CD4-positive, alpha-beta T cell treated with Interleukin-2 at 100 ng/mL for 4 hours (primary cell): ENCODE measurements at places on chromosomes 2 and 18.
A peak's percentile ranks its signal among the peaks of the same experiment; 100 is the strongest.

GRCh38 chr2:109721626-109722025 is 72.5 kb upstream of the RGPD5 start:
- DNase-seq: no peak

DNA sequence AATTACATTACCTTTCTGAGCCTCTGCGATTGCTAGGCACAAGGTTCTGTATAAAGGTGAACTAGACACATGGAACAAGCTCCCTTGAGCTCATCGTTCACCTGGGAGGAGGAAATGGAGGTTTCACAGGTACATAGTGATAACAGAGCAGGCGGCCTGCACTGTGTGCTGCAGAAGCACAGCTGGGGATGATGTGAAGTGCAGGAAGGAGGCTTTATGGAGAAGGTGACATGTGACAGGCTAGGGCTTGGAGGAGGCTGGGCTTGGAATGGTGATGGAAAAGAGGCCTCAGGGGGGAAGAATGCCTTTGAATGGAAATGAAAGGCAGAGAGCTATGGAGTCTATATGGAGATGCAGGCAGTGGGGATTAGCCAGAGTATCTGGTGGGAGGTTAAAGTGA is 22.9 kb downstream of the MARCHF4 start:
- DNase-seq: peak; percentile 11

DNA sequence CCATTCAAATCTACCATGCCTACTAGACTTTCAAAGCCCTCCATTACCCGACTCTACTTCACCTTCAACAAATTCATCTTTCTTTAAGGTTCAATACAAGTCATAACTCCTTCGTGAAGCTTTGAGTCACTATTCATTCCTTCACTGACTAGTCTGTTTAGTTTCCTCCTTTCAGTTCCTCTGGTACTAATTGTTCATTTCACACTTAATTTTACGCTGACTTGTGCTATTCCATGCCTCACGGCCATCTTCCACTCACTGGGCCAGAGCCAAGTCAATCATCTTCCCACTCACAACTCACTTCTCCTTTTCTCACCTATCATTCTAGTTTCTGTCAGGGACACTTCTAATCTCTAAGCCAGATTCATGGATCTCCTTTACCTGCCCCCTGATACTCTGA is 136.2 kb downstream of the MTX2 start:
- no peak for DNase-seq

GRCh38 chr18:62781893-62782292 is 66.6 kb downstream of the PHLPP1 start:
- DNase-seq: no peak

DNA sequence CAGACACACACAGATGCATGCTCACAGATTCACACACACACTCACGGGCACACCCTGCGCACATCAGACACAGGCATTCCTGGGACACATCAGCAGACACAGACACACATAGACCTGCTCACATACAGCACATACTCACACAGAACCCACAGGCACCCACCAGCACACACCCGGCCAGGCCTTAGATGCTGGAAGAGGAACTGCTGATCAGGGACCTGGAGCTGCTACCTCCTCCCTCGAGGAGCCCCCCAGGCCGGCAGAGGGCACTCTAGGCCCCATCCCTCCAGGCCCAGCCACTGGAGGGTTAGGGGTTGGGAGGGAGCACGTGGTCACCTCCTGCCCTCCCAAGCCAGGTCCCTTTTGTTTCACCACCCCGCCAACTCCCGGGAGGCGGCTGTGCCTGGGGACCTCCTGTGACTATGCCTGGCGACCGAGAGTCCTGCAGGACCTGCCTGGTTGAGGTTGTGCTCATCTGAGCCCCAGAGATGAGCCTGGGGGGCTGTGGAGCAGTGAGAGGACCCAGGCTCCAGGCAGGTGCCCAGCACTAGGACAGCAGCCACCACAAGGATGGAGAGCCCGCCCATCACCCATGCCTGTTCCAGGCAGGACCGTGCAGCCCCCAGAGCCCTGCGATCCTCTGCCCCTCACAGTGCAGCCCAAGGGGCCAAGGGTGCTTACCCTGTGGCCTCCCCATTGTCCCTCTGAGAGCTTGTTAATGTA is 21.0 kb upstream of the PTMA start:
- DNase-seq: peak; percentile 65

DNA sequence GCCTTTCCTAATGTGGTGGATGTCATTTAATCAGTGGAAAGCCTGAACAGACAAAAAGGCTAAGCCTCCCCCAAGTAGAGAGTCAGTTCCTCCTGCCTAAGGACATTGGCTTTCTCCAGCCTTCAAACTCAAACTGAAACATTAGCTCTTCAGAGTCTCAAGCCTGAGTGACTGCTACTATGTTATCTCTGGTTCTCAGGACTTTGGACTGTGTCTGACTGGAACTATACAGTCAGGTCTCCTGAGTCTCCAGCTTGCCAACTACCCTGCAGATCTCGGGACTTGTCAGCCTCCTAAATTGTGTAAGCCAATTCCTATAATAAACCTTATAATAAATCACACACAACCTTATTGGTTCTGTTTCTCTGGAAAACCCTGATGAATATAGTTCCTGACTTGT is 12.6 kb downstream of the HYCC2 start:
- DNase-seq: no peak

- no peak for DNase-seq
These were observed 88.4 kb downstream of the ARHGAP15 start for GRCh38 chr2:143217512-143218115.

GRCh38 chr2:134142903-134143302 is 111.0 kb upstream of the MGAT5 start:
- DNase-seq: no peak

GRCh38 chr2:14654835-14655282 is 22.3 kb downstream of the LRATD1 start:
- DNase-seq: no peak

GRCh38 chr2:67945940-67946339 is 116.9 kb downstream of the C1D start:
- no peak for DNase-seq

DNA sequence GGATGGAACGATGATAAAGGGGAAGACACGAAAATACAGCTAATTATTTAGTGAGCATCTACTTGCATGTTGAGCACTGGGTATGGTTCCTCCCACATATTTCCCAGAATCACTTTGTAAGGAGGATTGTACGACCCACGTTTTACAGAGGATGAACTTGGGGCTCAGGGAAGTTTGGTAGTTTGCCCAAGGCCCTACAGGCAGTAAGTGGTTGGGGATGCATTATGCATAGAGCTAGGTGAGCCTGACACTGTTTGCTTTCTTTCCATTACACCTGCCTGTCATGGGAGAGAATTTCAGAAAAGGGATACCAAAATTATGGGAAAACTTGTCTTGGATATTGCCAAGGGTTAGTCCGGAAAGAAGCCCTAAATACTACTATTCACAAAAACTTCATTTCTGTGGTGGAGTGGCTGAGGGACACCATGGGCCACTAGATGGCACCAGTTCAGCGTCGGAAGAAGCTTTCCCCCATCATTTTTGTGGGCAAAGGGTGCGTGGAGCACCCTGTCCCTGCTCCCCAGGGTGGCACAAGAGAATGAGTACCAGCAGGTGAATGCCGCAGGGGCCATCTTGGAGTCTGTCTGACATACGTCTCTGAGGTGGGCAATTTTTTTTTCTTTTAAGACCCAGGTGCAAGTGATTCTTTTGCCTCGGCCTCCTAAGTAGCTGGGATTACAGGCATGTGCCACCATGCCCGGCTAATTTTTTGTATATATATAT is 23.5 kb upstream of the C18orf32 start:
- DNase-seq: peak; percentile 58

DNA sequence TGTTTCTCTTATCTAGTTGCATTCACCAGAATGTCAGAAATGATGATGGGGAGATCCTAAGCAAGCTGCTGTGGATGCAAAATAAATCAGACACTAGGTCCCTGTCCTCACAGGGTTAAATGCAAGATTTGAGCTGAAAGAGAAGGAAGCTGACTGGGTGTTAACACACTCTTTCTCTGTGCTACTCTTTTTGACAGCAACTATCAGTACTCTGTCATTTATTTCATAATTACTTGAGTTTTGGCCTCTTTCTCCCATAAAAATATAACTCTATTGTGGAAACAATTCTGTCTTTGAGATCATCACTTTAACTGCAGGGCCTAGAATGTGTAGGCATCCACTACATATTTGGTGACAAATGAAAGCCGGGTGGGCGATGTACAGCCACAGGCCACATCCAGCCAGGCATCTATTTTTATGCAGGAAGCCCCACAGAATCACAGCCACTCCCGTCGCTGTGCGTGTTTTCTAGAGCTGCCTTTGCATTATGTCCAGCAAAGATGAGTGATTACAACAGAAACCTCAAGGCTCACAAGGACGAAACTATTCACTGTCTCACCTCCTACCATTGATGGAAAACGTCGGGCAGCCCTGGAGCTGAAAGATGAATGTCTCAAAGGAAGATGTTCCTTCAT is 849.0 kb downstream of the RNF144A start:
- no peak for DNase-seq

- DNase-seq: no peak
These were observed 70.8 kb downstream of the FAM117B start for GRCh38 chr2:202705446-202706020.

- DNase-seq: no peak
These were observed 309.2 kb downstream of the NR4A2 start for GRCh38 chr2:156023229-156023869.

DNA sequence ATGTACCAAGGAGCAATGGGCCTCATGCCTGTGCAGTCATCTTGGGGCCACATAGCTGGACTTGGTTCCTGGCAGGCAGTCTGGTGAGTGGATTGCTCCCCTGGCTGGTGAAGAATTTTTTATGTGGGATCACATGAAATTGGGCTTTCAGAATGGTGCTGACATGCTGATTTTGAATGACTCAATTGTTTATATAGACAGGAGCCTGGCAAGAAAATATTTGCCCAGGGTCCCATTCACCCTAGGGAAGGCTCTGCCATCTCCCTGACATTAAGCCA is 266.9 kb downstream of the DYSF start:
- no peak for DNase-seq

DNA sequence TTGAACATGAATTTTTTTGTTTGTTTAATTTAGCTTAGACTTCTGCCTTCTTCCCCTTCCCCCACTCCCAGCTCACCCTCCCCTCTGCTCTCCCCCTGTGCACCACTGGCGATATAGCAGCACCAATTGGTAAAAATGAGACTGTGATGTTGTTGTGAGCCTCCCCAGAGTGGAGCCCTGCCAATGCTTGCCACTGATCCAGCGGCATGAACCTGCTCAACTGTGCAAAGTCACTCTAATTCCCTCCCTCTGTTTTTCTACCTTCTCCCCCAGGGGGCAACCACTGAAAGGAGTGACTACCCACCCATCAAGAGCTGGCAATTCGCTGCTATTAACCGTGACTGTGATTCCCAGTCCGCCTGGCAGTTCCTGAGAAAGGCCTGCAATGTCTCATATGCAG is 30.2 kb downstream of the KLHL14 start:
- DNase-seq: no peak

- DNase-seq: no peak
These were observed 120.6 kb upstream of the SMAD7 start for GRCh38 chr18:49071317-49071716.

DNA sequence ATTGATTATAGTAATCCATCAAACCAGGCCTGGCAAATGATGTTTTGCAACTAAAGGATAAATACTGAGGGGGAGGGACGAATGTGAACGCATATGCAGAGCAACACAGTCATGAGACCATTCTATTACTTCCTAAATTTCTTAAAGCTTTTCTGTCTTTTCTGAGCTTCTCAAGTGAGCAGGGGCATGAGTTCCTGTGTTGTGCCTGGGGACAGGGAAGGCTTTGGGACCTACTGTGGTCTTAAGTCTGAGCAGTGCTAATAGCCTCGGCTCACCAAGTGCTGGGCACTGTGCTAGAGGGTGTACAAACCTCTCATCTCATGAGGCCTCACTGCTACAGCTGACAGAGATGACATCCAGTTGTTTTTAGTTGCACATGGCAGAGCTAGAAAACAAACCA is 182.4 kb downstream of the NEDD4L start:
- no peak for DNase-seq

- no peak for DNase-seq
These were observed 179.9 kb upstream of the HS6ST1 start for GRCh38 chr2:128498589-128498988.

DNA sequence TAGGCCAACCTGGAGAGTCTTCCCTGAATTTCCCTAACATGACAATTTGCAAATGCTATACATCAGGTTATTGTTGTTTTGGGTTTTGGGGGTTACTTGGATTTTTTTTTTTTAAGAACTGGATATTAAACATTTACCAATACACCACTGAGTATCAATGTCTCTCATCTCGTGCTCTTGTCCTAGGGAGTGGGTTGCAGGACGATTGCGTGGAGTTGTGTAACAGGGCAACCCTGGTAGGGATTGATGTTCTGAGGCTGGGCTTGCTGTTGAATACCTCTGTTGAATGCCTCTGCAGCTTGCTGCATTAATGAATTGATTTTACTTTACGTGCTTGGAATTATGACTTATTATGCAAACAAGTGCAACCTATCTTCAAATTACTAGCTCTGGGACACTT is 18.8 kb upstream of the FOSL2 start:
- no peak for DNase-seq

DNA sequence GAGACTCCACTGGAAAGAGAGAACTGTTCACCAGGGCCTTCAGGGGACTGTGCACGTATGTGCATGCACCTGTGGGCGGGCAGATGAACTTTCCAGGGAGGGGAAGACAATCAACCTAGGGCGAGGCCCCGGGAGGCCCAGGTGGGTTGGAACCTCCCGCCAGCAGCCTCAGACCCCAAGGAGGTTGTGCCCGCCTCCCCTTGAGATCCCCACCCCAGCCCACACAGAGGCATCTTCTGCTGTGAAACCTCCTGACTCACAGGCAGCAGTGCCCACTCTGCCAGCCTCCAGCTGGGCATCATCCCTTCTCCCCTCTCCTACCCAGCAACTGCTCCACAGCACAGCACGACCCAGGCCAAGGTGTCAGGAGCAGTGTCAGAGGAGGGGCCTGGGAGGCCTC is 54.4 kb downstream of the FAM178B start:
- DNase-seq: no peak

- no peak for DNase-seq
These were observed 96.3 kb downstream of the B3GNT2 start for GRCh38 chr2:62292190-62292589.

GRCh38 chr2:181774685-181775084 is 94.4 kb upstream of the NEUROD1 start:
- no peak for DNase-seq

- no peak for DNase-seq
These were observed 447.4 kb downstream of the CMPK2 start for GRCh38 chr2:6418291-6418690.

DNA sequence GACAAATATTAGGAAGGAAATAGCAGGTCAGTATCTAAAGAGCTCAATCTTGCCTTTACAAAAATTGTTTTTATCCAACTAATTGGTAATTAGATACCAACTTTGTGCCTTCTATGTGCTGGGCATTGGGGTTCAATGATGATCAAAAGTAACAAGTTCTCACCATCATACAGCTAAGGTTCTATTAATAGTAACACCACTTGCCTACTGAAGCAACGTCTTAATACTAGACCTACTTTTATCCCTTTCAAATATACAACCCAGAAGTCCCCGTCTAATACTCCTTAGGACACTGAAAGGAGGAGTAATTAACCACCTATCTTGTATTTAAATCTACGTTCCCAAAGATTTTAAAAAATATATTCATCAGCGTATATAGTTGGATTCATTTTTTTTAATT is 59.3 kb downstream of the GRB14 start:
- DNase-seq: no peak
